ENCODE measurements at places on chromosomes 11 and 22.

DNA sequence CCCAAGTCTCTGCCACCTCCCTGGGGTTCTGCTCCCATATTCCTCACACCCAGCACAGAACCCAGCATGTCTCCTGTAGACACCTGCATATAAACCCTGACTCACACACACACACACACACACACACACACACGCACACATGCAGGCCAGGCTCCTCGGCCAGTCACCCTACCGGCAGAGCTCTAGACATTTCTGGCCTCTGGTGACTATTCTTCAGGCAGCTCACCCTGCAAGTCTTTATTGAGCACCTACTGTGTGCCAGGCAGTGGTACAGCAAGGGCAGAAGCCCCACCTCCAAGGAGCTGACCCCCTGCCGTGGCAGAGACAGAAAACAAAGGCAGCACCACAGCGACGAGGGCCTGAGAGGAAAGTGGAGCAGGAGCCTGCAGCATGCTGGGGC is 50.3 kb downstream of the CDKN1C start:
- DNase-seq: no peak

DNA sequence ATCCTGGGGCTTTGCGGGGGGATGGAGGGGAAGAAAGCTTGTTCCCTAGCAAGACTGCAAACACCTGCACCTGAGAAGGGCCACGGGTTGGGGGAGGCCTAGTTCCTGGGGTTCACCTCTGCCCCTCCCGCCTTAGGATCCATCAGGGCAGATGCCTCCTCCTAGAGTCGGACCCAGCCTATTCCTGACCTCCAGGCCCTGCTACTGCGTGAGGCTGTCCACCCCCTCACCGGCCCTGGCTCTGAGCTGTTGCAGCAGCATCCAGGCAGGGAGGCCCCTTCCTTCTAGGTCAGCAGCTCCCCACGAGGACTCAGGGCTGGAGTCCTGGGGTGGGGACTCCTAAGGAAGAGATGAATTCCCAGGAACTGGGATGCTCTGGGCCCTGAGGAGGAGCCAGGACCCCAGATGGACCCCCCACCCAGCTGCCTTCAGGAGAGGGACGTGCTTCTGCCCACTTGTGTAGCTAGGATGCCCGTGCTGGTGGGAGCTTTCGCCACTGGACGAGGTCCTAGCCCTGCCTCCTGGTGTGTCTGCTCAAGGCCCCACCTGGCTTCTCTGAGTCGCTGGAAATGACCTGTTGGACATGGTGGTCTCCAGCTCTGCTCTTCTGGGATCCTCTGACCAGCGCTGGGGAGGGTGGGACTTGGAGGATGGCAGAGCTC is 10.3 kb downstream of the MRGPRF start:
- DNase-seq: no peak

DNA sequence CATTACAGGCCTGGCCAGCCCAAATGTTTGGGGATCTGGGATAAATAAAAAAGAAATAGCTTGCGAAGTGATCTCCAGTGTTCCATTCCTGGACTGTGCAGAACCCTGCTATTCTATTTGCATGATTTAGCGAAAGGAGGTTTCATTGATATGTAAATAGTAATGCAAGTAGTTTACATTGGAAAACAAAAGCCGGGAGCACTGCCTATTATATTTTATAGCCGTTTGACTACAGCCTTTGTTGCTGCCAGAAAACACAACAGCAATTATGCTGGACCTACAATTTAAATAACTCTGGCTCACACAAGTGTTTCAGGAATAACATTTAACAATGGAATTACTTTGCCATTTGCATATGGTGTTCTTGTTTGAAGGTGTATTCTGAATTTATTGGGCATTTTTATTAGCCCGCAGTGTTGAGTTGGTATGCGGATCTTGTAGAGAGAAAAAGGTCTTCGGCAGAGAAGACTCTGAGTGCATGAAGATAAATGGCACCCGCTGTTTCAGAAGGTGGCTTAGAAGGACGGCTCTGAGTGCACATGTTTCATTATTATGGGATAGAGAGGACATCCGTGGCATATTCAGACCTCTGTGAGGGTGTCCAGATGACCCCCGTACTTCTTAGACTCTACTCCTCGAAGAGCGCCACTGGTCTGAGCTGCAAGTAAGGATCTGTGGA is 315.0 kb downstream of the BRD1 start:
- DNase-seq: no peak

DNA sequence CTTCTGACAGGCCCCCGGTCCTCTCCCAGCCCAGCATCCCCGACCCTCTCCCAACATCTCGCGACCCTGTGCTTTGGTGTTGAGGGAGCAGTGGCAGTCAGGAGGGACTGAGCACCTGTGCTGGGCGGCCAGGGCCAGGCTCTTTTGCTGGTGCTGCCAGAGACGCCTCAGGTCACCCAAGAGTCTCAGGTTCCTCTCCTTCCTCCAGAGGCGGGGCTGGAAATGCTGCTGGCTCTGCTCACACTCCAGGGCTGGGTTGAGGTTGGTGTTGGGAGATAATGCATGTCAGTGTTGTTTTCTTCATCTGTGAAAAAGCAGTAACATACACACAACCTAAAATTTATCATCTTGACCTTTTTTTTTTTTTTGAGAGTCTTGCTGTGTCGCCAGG is 1.2 kb upstream of the IGLL1 start:
- DNase-seq: no peak

GRCh38 chr11:125517116-125517770 is 21.2 kb upstream of the FEZ1 start:
- no peak for DNase-seq

GRCh38 chr22:42277988-42278776 is 7.7 kb upstream of the TCF20 start:
- no peak for DNase-seq

DNA sequence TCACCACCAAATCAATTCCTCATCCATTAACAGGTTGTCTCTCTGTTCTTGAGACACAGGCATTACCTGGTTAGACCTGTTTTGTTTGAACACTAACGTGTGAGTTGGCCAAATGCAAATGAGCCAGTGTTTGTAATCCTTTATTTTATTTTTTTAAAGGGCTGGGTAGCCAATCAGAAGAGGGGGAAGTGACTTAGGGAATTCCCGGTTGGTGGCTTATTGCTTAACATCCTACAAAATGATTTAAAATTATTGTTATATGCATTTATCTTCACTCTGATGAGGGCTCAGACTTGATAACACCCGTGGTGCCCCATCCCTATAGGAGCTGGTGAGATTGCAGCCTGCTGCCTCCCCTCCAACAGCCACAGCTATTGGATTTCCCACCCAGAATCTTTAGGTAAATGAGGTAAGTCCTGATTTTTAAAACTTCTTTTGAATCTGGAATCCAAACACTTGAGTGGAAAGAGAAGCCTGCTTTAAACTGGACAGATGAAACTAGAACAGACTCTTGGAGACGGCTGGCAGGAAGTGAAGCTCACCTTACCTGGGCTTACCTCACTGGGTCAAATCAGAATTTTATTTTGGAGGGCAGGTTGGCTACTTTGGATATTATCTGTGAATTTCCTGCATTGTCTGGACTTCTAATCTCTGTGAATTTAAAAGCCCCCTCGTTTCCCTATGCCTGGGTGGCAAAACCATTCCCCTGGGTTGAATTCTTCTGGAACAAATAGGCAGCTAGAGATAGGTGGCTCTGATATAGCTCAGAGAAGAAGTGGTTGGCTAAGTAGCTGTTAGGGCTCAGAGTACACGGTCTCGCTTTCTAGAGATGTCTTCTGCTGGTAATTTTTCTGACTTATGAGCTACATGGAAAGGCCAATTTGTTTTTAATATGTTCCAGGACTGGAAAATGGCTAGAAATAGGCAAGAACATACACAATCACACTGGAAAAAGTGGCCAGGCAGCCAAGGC is at the start of gene EHF:
Gene EHF (plus strand): TSS at position 274 of the 973 bp plus-strand sequence. CDS start 21,538 bp downstream, outside the sequence.
- no peak for DNase-seq

DNA sequence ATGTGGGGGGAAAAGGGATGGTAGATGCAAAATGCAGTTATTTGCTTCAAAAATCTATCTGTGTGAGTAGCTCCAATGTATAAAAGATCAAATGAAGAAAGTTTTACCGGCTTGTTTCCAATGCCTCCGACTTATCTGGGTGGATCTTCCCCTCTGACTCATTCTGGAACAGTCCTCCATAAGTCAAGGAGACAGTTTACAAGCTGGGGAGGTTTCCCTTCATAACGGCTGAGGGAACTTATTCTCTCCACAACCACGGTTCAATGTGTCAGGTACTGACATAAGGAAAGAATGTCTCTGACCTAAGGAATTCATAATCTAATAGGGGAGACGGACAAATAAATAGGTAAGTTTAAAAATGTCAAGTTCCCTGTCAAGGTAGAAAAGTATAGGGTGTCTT is 49.7 kb upstream of the BIRC3 start:
- DNase-seq: no peak

DNA sequence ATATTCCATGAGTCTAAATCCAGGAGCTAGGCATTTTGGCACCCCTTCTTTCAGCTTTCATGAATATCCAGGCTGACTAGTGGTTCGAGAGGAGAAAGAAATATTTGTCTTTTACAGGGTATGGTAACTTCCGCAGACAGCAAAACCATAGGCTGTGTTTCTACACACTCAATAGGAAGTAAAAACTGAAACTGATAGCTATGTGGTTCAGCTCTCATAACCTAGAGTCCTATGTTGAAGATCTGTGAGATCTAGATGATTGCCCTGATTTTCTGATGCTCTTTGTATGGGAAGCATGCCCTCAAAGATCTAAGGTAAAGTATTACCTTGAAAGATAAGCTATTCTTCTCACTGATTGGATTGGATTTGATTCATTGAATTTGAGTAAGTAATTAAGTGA is 118.3 kb downstream of the CD44 start:
- DNase-seq: no peak

DNA sequence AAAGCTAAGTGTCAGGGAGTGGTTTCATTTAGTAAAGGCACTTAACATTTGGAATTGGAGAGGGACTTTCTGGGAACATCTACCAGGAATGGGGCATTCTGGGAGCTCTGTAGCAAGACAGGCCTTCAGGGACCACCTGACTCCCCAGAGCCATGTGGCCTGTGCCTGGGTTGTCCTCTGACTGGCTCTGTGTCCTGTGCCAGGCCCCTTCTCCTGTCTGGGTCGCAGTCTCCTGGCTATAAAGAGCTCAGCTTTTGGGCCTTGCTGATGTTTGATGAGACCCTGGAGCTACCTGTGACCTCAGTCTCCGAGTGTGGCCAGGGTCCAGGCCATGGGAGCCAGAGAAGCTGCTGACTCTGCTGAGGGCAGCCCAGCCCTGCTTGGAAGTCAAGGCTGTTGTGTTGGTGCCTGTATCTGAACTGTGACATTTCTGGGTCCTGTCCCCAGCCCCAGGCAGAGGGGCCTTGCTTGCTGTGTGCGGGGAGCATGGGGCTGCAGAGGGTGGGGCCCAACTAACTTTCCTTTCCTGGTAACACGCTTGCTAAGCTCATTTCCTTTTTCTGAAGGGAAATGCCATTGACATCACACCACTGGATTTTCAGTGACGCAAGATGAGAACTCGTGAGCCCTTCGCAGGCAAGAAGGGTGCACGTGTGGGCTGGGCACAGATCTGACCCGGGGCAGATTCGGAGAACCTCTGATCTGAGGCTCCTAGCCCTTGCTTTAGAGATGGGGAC is 41.3 kb downstream of the LRRC32 start:
- DNase-seq: no peak

DNA sequence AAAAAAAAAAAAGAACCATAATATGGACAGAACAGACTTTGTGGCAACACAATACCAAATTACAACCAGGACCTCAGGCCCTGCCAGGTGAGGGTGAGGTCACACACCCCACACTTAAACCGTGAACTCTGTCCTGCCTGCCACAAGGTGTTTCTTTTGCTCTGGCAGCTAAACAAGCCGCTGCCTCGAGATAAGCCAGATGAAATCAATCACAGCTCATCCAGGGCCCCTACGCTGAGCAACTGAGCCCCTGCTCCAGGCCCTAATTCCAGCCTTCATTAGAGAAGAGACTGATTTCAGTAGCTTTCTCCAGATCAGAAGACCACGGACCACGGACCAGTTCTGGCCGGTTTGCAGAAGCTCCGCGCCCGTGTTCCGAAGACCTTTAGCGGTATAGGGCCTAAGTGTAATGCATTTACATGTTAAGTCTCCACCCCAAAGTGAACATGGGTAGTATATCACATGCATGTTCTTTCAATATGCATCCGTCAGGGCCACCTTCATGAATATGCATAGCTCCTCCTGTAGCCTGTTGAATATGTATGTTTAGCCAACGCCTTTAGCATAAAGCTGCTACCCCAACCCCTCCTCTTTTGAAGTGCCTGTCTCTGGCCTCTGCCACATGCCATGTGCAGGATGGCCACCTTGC is 14.8 kb upstream of the RAC2 start:
- no peak for DNase-seq

GRCh38 chr11:71502871-71503435 is 24.1 kb upstream of the KRTAP5-7 start:
- DNase-seq: no peak

- DNase-seq: no peak
These were observed 340.8 kb upstream of the PITPNB start for GRCh38 chr22:28259774-28260312.

DNA sequence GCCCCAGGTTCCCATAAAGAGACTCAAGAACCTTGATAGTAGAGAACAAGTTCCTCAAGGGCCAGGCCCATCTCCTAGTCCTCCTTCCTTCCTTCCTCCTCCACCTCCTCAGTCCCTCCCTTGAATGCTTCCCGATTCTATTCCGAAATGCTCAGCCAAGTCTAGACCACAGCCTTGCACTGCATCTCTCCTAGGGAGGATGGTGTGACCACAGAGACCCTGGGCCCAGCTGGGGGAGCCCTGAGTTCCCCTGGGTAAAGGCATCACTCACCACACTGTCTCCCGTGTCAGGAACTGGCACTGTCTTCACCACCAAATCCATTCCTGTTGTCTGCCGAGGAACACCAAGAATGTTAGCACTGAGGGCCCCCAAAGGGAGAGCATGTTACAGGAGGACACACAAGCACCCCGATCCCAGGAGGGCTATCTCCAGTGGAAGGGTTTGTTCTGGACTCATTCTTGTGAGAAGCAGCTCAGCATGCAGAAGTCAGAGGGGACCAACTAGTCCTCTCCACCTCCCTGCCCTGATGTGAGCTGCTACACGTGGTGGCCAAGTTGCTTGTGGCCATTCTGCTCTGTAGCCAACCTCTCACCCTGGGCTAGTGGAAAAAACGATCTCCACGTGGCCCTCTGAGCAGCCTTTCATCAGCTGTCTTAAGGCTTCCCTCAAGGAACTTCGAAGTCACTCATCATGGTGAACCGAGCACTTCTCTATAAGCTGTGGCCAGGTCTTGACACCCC is 8.7 kb downstream of the IFT27 start:
- no peak for DNase-seq

- DNase-seq: no peak
These were observed 4.8 kb upstream of the POU2F3 start for GRCh38 chr11:120235024-120235628.

DNA sequence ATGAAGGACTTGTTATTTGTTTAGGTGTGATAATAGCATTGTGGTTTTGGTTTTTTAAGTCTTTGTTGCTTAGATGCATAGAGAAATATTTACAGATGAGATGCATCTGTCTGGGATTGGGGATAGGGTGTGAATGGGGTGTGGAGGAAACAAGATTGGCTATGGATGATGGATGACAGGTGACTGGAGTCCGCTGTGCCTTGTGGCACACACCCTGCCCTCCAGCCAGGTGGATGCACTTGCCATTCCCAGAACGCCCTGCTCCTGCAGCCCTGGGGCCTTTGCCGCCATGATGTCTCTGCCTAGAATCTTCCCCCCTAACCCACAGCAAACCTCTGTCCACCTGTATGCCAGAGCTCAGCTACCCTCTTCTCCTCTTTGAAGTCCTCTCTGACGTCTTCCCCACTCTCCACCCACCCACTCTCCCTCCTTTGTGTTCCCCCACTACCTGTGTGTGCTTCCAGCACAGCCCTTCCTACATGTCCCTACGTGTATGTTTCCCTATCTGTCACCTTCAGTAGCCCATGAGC is 54.7 kb downstream of the WNT11 start:
- no peak for DNase-seq

GRCh38 chr11:88508759-88509581 is 171.4 kb upstream of the CTSC start:
- no peak for DNase-seq

GRCh38 chr11:7573558-7574296 is 59.9 kb downstream of the PPFIBP2 start:
- no peak for DNase-seq
